ENCODE measurements at places on chromosomes 6 and 20.

GRCh38 chr6:40587240-40588069 is at the start of gene LRFN2:
TSS of gene LRFN2 (minus strand) at chr6:40587364.
- DNase-seq, result peak; percentile 89

GRCh38 chr6:167683028-167683862 is 143.5 kb upstream of the AFDN start:
- DNase-seq, result no peak

DNA sequence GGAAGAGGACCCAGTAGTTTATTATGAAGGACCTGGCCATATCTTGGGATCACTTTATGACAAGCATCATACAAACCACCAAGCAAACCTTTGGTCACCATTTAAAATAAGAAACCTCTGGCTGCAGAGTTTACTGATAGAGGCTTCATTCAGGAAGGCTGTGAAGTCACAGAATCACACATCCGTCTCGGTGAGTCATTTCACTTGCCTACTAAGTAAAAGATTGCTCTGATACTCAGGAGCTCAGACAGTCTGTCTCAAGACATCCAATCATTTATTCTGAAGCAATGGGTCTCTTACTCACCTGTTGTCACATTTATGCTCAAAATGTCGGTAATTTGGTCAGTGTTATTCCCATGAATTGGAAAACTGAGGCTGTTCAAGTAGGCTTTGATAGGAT is 33.7 kb downstream of the ADGRF5 start:
- DNase-seq, result no peak

DNA sequence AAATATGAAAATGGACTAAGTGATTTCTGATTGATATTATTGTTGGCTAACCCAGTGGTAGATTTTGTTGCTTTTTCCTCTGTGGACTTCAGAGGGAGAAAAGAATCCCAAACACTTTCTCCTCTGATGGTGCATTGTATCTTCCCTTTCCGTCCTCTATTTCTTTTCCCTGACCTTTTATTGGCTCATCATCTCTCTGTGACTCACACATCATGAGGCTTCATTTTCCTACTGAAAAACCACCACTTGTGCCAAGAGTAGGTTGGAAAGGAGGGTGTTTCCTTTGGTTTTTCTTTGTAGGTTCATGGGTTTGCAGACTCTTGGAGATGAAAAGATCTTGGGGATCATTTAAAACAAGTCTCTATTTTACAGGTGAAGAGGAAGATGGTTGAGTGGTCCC is 311.7 kb upstream of the JAG1 start:
- DNase-seq, result no peak

DNA sequence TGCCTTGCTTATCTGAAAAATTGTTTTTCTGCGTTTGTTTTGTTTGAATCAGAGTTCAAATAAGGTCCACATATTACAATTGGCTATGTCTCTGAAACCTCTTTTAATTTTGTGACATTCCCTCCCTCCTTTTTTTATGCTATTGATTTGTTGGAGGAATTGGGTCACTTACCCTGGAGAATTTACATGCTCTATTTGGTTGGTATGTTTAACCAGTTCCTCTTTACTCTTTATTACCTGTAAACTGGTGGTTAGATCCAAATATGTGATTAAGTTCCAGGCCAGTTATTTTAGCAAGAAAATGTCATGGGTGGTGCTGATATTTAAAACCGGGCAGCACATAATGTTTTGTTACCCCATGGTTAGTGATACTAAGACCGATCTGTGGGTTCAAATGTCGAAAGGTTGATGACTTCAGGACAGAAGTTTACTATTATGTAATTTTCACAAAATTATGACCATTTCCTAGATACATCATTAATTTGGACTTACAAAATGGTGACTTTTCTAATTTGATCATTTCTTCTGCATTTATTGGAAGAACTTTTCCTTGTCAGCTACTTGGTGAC is 77.3 kb downstream of the KIZ start:
- DNase-seq, result no peak

- DNase-seq, result no peak
Measured at GRCh38 chr20:19001177-19001576, 187.6 kb downstream of the SCP2D1 start.

- DNase-seq, result no peak
Measured at GRCh38 chr6:144578385-144579350, 293.5 kb downstream of the UTRN start.

- DNase-seq, result peak; percentile 65
Measured at GRCh38 chr20:38073307-38074071, 39.9 kb downstream of the RPRD1B start.

DNA sequence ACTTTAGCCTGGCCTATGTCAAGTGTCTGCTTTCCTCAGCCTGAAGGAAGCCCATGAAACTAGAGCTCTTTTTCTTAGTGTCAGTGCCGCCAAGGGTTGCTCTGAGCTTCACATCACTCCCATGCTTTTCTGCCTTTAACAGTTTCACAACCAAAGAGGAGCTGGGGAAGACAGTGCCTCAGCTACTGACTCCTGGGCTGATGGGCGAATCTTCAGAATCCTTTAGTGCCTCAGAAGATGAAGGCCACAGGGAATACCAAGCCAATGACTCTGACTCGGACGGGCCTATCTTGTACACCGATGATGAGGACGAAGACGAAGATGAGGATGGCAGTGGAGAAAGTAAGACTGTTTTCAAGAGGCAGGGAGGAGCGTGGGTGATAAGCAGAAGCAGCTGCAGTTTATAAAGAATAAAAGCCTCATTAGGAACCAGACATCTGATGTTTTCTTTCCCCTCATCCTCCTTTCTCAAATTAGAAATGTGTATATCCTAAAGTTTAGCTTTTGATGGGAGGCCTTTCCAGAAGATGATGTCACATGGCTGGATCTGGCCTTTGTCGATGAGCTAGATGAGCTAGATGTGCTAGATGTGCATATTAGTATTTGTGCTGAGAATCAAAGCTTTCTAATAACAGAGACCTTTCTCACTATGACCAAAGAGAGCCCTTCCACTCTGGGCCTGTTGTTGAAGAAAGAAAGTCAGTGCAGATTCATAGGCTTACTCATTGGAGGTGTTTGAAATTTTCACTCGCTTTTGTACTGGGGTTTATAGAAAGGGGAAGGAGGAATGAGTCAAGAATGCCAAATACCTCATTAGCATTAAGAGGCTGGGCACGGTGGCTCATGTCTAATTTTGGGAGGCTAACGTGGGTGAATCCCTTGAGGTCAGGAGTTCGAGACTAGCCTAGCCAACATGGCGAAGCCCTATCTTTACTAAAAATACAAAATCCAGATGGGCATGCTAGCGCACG is 70.7 kb upstream of the LTV1 start:
- no peak for DNase-seq

- no peak for DNase-seq
Measured at GRCh38 chr6:116932496-116932895, 55.5 kb downstream of the RFX6 start.

DNA sequence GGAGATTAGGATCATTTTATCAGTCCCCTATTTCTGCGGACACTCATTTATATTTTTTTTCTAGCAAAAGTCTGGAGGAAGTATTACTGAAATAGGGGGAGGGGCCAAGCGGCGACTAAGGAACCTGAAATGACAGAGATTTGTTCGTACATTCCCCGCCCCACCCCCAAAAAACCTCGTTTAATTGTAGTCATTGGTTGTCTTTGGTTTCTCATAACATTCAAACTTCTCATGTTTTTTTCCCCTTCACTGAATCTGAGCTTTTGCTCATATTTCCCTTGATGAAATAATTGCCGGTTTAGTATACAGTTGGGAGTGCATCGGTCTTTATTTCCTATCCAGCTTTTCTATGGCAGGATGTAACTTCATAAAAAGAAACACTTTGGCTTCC is 768 bp upstream of the FYN start:
- DNase-seq, result no peak

GRCh38 chr20:4787820-4788219 is 66.1 kb downstream of the PRND start:
- no peak for DNase-seq

DNA sequence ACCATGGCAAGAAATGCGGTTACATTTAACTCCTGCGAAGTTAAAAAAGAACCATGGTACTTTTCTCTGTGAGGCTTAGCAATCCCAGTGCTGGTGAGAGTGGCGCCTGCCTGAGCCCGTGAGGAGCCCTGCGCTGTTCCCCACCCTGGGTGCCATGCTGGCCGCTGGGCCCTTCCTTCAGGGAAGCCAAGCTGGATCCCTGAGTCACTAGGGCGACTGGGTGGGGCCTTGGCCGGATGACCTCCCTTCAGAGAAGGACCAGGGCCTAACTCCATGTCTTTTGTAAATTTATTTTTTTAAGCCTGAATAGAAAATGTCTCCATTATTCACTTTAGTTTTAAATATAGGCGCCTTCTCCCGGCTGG is 209.1 kb downstream of the ERMARD start:
- no peak for DNase-seq

DNA sequence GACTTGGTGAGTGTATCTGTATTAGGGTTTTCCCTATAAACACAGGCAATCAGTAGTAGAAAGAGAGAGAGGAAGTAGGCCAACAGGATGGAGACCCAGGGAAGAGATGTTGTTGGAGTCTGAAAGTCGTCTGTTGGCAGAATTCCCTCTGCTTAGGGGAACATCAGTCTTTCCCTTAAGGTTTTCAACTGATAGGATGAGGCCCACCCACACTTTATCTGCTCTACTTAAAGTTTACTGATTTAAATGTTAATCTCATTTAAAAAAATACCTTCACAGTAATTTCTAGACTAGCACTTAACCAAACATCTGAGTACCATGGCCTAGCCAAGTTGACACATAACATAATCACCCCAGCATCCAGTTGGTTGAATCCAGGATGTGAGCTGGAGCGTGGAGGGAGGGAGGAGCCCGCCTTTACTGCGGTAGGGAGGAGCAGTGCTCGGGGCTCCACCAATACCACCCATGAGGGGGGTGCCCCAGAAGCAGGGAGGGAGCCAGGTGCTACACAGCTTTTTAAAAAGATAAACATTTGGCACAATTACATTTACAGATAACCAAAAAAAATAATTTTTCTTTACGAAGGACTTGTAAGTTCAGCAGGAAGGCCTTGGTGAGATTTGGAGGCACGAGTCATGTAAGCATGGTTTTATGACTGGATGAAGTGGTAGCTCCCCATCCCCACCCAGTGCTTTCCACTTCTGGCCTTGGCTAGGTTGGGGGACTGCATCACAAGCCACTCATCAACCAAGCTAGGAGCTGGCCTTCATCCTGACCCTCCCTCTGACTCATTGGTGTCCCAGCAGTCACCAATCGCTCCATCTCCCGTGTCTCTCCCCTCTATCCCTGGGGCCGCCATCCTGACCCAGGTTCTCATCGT is 18.4 kb upstream of the SNX9 start:
- DNase-seq, result no peak

GRCh38 chr20:20212675-20213096 is 155.2 kb upstream of the INSM1 start:
- DNase-seq, result no peak

- no peak for DNase-seq
Measured at GRCh38 chr20:14223806-14224205, 113.6 kb downstream of the FLRT3 start.

DNA sequence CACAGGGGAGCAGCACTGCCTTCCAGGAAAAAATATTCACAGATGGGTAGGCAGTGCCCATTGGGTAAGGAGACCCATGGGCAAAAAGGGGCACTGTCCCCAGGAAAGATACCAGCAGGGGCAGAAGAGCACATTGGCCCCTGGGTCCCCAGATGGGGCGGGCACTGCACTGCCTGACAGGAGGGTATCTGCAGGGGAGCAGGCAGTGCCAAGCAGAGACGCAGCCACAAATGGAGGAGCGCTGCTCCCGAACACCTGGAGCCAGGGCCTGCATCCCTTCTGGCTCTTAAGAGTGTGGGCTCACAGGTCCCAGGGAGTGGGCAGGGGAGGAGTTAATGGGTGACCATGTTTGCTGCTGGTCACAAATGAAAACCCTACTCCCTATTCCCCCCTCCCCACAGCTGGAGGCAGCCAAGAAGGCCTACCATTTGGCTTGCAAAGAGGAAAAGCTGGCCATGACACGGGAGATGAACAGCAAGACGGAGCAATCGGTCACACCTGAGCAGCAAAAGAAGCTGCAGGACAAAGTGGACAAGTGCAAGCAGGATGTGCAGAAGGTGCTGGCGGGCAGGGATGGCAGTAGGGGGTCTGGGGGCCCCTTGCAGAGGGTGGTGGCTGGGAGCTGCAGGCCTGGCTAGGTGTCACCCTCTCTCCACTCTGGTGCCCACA is 27.0 kb downstream of the SPDEF start:
- no peak for DNase-seq

GRCh38 chr6:105797286-105797979 is 288.7 kb upstream of the PRDM1 start:
- DNase-seq, result no peak

- no peak for DNase-seq
Measured at GRCh38 chr6:125843593-125843992, 52.8 kb downstream of the NCOA7 start.

GRCh38 chr6:130693944-130694343 is 133.3 kb upstream of the SMLR1 start:
- DNase-seq, result no peak

GRCh38 chr20:19750101-19750606 is 7.9 kb upstream of the RIN2 start:
- no peak for DNase-seq

DNA sequence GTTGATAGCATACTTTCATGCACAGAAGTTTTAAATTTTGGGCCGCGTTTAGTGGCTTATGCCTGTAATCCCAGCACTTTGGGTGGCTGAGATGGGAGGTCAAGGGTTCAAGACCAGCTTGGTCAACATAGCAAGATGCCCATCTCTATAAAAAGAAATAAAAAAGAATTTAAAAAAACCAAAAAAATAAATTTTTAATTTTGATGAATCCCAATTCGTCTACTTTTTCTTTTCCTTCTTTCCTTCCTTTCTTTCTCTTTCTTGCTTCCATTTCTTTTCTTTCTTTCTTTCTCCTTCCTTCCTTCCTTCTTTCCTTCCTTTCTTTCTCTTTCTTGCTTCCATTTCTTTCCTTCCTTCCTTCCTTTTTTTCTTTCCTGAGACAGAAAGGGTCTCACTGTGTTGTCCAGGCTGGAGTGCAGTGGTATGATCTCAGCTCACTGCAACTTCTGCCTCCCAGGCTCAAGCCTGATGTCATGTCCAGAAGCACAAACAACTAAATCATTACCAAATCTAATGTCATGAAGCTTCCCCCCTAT is 54.9 kb upstream of the ZNF133 start:
- DNase-seq, result no peak

- no peak for DNase-seq
Measured at GRCh38 chr6:43074847-43075669, 1.1 kb upstream of the PTK7 start.

DNA sequence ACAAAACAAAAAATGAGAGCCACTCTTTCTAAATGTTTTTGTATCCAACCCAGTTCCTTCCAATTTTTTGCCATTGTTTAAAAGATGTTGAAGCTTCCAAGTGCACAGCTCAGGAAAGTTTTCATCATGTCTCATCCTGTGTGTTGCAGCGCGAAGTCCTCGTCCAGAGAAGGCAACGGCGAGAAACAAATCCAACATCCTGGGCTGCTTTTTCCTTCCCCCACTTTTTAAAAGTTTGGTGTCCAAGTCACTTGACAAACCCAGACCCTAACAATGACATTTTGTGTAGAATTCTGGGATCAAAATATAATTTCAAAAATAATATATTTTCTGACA is 92.3 kb downstream of the ANKRD60 start:
- DNase-seq, result no peak
